ENCODE measurements at places on chromosomes 4 and X.
A peak's percentile ranks its signal among the peaks of the same experiment; 100 is the strongest.

GRCh38 chrX:107676559-107677378, 48.5 kb downstream of the PRPS1 start:
- DNase-seq, result peak; percentile 46

DNA sequence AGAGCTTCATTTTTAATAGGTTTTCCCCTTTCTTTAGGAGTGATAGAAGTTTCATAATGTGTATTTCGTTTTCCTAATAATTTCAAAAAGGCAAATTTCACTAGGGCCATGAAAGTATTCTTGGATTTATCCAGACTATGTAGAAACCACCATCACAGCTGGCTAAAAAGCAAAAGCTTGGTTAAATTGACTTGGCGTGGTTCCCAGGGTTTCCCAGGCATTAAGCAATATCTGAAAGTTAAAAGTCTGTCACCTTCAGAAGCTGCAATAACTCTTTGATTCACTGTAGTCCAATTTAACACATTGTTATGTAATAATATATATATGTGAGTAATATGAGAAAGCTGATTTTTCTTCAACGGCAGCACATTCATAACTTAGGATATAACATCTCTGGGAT, 38.3 kb downstream of the NDNF start:
- DNase-seq, result no peak

DNA sequence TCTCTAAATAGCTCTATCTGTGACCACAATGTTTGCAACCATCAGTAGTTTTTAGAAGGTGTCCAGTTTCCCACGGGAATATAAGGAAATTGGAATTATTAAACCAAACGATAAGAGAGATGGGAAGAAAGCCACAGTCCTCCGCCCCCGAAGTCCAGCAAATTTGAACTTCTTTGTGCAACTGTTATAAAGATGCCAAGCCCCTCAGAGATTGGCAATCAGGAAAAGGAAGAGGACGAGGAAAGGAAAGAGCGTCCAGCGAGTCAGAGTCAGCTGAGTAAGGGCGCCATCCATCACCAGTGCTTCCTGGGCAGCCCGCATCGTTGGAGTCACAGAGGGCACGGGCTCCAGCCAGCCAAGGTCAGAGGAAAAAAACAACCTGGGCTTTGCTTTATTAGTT, 35.7 kb downstream of the LDB2 start:
- DNase-seq, result no peak

DNA sequence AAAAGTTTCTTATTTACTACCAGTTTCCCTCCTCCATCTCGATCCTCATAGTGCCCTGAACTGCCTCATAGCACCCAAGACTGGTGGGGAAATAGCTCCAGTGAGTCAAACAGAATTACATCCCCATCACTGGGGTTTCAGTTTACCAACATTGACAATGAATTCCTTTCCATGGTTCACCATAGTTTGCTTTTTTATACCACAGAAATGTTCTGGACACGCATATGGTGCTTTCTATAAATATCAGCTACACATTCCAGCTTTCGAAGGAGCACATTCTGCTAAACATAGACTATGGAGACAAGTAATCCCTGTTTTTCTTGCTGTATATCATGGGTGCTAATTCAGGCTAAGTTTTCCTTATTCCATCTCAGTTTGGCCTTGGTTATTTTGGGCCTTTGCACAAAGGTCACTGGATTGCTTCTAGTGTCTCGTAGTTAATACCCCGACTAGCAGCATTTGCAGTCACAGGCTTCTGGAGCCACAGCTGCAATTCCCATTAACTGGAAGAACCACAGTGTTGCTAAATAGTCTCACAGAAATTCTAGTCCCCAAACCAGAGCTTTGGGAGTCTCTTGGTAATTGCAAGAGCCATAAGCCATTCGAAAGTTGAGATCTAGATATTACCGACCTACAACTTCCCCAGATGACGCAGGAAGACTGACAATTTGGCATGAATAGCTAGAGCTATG, 53.4 kb upstream of the TRPC3 start:
- no peak for DNase-seq

DNA sequence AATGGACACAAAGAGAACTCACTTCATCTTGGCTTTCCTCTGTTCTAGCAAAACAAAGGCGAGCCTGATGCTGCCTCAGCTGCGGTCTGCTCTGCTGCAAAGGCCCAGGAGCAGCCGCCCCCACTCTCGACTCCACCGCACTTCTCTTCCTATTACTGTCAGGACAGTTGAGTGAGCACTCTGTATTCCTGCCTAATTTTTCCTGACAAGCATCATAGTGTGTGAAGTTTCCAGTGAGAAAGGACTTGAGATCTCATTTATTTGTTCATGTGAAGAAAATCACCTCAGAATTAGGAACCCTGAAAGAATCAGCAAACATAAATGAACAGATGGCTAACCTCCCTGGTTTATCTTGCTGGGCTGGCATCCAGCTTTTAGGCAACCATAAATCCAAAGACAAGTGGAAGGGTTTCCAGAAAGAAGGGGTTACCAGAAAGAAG, 15.6 kb downstream of the SCARB2 start:
- DNase-seq, result no peak

DNA sequence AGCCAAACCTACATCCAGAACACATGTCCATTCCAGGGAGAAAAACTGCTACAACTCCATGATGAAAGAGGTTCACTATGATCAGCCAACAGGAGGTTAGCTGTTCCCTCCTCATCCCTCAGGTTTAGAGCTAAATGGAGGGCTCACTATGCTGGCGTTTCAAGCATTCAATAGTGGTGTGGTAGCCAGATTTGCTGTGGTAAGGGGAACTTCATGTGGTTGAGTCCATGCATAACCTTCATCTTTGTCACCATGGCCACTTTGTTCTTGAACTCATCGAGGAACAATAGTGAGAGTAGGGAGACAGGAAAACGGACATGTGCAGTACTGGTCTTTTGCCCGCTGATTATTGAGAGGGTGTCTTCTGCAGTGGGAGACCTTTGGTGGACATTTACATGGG, 33.8 kb downstream of the ALPK1 start:
- DNase-seq, result no peak

GRCh38 chrX:150052226-150052625, 113.9 kb upstream of the EOLA2 start:
- no peak for DNase-seq

GRCh38 chr4:105594099-105595010, 41.9 kb downstream of the ARHGEF38 start:
- DNase-seq, result no peak

GRCh38 chr4:53531585-53532224, 59.6 kb downstream of the LNX1 start:
- DNase-seq, result no peak

Measured in activated CD4-positive, alpha-beta T cell treated with anti-CD3 and anti-CD28 coated beads, Interleukin-2, amount 50 U/mL, for 4 hours (primary cell).